Islet precursor cell (in vitro differentiated cells): ENCODE measurements at places on chromosomes 1 and 21.

DNA sequence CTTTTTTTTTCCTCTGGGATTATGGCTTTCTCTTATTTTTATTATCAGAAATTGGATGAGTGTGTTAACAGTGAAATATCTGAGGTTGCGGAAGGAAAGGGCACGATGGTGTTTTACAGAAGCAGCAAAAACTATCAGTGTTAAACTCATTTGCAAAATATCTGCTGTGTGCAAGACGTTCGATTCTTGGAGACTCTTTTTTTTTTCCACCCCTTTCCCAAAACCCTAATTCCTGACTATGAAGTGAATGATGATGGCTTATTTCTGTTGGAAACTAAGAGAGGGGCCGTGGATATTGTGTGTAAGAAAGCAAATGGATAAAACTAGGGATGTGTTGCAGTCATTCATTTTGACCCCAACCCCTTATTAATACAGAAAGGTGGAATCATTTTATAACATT is 677 bp downstream of the NCAM2 start:
- no peak for DNase-seq

DNA sequence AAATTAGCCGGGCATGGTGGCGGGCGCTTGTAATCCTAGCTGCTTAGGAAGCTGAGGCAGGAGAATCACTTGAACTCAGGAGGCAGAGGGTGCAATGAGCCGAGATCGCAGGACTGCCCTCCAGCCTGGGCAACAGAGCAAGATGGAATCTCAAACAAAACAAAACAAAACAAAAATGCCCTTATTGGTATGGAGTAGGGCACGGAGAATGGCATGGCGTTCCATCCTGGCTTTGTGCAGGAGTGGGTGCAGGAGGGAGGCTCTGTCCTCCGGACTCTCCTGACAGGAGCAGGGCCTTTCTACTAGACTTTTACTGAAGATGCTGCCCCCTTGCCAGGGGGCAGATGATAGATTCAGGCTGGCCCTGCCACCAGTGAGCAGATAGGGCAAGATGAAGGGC is 1.0 kb downstream of the TMEM61 start:
- DNase-seq: no peak

DNA sequence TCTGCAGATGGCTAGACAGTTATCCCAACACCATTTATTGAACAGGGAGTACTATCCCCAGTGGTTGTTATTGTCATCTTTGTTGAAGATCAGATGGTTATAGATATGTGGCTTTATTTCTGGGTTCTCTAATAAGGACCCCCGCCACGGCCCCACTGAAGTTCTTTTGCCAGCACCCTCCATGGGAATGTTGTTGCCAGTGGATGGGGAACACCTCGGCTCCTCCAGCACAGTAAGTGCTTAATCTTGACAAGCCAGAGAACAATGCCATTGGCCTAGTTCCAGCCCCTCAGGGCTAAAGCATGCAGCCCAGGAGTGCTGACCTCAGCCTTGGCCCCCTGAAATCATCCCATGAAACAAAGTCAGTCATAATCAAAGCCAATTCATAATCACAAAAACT is 337.6 kb downstream of the AGBL4 start:
- DNase-seq: no peak

GRCh38 chr1:165807613-165808012 is 19.8 kb upstream of the UCK2 start:
- DNase-seq: no peak

- DNase-seq: peak; percentile 69
Measured at GRCh38 chr1:45327644-45328515, 1.2 kb downstream of the HPDL start.
